H54 (cell line): ENCODE measurements at places on chromosomes 11 and 22.

GRCh38 chr22:24894220-24894975 lies 52.1 kb downstream of the LHFPL7 start:
- DNase-seq: peak; percentile 76

DNA sequence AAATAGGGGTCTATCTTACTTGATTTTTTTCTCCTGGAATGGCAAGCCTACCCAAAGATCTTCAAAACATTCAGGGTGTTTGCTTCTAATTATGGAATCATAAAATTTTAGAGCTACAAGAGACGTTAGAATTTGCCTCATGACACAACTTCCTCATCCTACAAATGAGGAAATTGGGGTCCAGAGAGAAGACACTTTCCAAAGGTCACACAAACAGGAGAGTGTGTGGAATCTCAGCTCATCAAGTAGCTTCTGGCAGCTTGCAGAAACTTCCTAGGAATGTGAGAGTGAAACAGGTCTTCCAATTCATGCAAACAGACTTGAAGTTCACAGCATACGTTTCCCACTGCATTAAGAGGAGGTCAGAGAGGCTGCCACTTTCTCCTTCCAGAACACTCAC lies 976.0 kb downstream of the OPCML start:
- no peak for DNase-seq

DNA sequence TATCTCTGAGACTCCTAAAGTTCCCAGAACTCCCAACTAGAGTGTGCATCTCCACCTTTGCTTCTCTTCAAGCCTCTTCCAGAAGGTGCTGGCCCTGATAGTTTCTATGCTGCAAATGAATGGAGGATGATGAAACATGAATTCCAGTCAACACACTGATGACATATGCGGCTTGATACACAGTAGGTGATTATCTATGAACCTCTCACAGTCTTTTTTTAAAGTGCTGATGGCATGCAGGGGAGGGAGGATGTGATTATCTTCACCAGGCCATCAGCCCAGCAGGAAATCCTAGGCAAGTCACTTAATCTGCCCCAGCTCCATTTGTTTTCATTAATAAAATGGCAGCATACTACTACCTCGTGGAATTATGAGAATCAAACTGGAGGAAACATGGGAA lies 548.5 kb downstream of the SOX6 start:
- no peak for DNase-seq

DNA sequence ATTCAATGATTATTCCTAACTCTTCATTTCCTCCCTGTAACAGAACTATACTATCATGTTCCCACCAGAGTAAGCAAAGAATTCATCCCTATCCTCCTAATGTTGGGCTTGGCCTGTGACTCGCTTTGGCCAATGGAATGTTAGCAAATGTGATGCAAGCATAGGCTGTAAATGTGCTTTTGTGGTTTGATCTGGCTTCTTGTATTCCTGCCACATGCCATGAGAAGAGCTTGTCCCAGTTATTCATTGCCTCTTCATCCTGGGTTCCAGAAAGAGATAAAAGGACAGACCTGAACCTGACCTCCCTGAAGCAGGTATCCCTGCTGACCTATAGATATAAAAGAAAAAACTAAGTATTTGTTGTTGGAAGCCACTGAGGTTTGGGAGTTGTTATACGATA lies 51.0 kb downstream of the SYTL2 start:
- DNase-seq: peak; percentile 11

DNA sequence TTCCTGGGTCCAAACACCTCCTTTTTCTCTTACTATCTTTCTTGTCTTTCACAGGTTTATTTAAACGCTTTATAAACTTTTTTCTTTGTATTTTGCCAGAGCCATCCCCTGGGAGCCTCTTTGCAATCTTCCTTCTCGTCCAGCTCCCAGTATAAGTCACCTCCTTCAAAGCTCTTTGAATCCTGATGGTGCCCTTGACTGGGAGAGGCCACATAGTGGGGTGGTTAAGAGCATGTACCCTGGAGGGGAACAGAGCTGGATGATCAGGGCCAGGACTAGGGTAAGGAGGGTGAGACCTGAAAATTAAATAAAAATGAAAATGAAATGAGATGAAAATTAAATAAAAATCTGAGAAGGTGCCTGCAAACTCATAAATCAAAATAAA lies 155.0 kb downstream of the FBXO7 start:
- no peak for DNase-seq

DNA sequence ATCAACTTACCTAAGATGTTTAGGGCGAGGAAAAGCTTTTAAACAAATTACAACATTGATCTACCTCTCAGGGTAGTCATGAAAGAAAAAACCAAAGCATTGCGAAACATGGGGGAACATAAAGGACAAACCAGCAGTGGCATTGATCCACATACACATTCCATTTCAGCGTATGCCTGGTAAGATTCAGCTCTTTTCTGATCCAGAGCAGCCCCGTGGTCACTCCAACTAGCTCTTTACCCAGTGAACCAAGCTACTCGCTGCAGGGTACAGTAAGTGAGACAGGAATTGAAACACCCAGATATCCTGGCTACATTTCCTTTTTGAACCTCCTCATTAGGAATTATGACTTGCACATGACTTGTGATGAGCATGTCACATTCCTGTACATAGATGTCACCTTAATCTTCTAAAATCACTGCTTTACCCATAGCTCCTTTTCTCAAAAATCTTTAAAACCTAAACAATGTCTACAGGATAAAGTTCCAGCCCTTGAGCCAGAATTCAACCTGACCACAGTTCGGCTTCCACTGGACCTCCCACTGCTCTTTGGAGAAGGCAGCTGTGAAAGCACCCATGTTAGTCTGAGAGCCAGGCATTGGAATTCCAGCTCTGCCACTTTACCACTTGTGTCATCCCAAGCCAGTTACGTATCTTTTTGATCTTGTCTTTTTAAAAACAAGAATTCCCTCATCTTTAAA lies 42.9 kb upstream of the AKIP1 start:
- DNase-seq: no peak

- DNase-seq: no peak
These were observed 8.5 kb downstream of the MAP4K2 start for GRCh38 chr11:64794526-64794925.

DNA sequence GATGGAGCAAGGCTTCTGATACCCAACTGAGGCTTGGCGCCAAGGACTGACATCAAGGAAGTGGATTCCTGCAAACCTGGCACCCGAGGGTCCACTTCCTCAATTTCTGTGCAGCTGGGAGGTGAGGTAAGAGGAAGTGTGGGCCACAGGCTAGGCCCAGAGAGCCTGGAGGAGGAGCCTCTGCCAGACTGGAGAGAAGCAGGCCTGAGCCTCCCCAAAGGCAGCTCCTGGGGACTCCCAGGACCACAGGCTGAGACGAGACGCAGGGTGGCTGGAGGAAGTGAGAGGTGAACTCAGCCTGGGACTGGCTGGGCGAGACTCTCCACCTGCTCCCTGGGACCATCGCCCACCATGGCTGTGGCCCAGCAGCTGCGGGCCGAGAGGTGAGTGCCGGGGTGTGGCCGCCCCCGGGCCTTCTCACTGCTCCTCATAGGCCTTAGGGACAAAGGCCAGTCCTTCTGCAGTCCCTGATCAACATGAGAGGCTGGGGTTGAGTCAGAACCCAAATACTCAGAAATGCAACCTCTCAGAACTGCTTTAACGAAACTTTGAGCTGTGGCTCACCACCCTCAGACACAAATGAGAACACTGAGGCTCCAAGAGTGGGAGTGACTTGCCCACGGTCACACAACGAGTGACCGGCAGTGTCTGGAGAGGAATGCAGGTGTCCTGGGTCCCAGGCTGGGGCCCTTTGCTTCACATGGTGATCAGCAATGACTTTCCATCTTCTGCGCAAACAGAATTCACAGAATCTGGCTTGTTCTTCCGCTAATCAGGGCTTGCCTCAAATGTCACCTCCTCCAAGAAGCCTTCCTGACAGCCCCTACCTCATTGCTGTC lies at the start of gene NCF4:
Gene NCF4 (plus strand): TSS at position 186 of the 839 bp plus-strand sequence. CDS start 166 bp downstream, at position 352.
- no peak for DNase-seq

- DNase-seq: no peak
These were observed 70.4 kb upstream of the RASSF10 start for GRCh38 chr11:12938590-12939247.

- no peak for DNase-seq
These were observed 103.7 kb downstream of the VPREB1 start for GRCh38 chr22:22348127-22348814.
